ENCODE measurements at places on chromosomes 1 and 21.

DNA sequence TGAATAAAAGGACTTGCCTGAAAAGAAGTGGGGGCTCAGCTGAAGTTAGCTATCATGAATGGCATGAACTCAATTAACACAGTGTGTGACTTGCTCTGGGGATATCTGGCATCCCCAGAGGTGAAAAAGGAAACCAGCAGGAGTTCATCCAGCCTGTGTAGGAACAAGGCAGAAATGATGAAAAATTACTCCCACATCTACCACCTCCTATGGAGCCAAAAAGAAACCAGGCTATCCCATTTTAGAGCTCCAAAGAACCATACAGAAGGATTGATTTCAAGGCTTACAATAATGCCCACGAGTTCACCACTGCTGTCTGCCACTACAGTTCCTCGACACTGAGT is 25.3 kb downstream of the TP53BP2 start:
- no peak for DNase-seq

DNA sequence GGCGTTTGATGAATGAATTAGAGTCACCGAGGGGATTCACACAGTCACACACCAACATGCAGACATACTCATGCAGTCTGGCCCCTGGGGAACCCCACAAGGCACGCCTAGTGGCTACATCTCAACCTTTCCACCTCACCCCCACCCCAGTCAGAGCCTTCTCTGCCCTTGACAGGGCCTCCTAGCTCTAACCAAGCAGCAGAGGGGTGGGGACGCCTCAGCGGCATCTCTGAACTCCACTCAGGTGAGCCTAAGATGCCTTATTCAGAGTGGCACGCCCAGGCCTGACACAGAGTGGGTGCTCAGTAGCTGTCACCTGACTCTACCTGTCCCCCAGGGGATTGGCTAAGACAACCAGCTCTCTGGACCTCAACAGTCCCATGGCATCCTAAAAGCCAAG is 3.7 kb upstream of the SDC3 start:
- no peak for DNase-seq

DNA sequence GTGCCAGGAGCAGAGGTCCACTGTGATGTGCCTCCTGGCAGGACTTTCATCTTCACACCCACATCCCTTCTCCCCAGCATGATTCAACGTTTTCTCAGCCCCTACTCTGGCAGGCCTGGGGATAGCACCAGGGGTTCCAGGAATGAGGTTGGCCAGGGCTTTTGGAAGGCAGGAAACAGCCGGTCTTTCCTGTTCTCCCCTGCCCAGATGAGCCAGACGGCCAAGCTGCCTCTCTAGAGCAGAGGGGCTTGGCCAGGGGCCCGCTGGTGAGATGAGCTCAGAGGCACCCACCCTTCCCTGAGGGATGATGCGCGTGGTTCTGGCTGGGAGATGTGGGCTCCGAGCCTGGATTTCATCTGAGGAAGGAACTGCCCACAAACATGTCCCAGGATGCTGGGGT is 4.3 kb upstream of the MFAP2 start:
- DNase-seq, result no peak

- DNase-seq, result no peak
Measured at GRCh38 chr21:45160198-45160597, 85.8 kb downstream of the ADARB1 start.

DNA sequence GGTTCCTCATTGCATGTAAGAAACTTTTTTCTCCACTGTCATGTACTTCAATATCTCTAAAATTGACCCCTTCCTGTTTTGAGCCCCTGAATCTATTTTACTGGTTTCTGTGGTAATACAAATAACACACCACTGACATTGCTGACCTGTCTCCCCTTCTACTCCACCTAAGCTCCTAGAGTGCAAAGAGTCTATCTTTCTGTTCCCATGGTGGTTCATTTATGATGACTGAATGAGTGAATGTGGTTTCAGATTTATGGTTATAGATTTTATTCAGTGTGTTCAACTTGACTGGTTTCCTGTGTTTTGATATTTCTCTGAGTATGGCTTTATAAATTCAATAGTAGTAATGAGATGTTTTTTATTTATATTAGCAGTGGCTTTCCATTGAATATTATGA is 127.7 kb downstream of the MAGI3 start:
- no peak for DNase-seq

DNA sequence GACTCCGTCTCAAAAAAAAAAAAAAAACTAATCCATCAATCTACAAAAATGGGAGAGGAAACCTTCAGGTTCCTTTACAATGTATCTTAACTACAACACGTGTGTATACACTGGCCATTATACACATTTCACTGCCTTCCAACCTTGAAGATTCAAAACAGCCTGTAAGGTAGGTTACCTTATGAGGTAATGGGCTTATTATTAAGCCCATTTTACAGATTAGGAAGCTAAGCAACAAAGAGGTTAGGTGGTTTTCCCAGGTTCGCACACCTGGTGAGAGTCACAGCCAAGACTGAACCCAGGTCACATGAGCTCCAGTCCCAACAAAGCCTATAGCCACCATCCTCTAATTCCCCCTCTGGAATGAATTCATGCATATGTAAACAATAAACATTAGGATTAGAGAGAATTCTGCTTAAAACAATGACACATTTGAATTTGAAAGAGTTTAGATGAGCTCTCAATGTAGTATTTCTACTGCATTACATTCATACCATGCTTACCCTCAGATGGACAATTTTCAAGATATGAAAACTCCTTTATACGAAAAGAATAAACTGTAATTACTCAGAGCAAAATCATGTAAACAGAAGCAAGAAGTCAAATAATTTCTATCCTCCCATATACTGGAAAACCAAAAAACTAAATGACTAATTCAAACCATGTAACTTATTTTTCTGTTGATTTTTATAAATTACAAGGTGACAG is 54.8 kb downstream of the EIF4G3 start:
- DNase-seq, result no peak

- DNase-seq, result no peak
Measured at GRCh38 chr1:104294259-104294658, 544.6 kb downstream of the AMY1C start.

DNA sequence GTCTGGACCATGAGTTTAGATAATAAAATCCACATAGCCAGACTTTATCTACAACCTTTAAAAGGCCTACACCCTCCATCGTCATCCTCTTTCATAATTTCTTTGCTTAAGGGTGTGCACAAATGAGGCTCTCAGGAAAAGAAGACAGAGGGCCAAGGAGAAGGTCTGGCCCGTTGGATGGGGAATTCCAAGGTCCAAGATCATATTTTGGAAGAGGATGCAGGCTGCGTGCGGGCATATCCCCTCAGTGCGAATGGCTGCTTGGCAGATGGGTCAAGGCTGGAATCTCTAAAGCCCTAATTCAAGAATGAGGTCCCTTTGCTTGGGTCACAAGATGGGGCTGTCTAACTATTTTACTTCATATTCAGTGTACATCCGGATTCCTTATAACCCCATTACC is 782.2 kb upstream of the NCAM2 start:
- DNase-seq, result no peak

DNA sequence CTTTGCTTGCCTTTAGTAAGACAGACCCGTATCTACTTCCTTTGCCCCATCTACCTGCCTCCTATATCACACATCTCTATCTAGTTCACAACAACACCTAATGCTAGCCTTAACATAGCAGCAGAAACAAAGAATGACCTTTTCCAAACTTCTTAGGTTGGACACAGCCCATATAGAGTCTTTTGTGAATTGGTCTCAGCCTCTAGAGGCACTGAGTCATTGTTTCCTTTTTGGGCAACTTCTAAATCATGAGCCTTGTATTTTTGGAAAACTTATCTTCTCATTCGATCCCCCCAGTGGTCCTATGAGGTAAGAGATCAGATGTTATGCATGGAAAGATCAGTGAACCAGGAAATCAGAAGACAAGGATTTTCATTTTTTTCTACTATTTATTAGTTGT is 679.4 kb upstream of the USP24 start:
- DNase-seq, result no peak

DNA sequence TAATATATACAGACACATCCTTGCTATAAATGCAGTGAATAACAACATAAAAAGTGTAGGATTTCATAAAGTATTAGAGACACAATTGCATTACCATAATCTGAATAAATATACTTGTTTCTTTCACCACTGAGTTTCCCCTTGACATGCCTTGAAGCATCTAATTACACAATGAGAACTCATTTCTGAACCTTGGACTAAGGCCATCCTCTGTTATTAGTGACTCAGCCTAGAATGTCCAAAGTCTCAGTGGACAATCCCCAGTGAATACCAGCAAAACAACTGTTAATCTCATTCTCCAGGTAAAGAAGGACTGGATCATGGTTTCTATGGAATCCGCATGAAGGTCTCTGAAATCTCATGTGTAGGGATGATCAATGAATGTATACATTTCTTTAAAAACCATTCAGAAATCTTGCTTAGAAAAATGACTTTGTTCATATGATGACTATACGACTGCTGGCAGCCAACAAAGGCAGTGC is at the start of gene OR2L5:
TSS of gene OR2L5 (plus strand) at position 432 of the 482 bp plus-strand sequence. CDS start 8,288 bp downstream, outside the sequence.
- no peak for DNase-seq

- DNase-seq, result no peak
Measured at GRCh38 chr1:179017383-179018326, 8.0 kb upstream of the FAM20B start.

DNA sequence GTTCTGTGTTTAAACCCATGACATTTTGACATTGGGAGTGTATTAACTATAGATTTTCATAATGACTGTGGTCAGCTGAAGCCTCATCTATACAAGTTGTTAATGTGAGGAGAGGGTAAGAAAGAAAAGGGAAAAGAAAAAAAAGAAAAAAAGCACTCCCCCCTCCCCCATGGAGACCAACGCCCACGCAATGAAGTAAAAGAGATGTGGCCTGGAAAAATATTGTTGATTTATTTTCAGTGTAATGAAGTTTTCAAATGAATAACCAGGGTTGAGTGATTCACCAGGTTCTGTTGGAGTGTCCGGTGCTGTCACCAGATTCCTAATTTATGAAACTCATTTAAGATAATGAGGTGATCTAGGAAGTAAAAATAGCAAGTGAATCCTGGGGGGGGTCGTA is 4.7 kb downstream of the RNF220 start:
- no peak for DNase-seq

- DNase-seq, result no peak
Measured at GRCh38 chr1:2587860-2588571, 1.4 kb downstream of the PRXL2B start.

GRCh38 chr21:37166733-37167132 is 93.7 kb downstream of the TTC3 start:
- no peak for DNase-seq

GRCh38 chr1:75115654-75116053 is 18.5 kb upstream of the LHX8 start:
- no peak for DNase-seq

DNA sequence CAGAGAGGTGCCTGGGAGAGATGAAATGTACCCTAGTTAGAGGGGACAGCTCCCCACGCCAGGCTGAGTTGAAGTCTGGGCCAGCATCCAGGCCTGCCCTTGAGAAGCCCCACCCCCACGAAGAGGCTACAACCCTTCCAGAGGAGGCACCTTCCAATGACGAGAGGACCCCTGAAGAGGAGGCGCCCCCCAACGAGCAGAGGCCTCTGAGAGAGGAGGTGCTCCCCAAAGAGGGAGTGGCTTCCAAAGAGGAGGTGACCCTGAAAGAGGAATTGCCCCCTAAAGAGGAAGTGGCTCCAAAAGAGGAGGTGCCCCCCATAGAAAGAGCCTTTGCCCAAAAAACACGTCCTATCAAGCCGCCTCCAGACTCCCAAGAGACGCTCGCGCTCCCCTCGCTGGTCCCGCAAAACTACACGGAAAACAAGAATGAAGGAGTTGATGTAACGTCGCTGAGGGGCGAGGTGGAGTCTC is 3.1 kb downstream of the EVA1B start:
- DNase-seq, result no peak

DNA sequence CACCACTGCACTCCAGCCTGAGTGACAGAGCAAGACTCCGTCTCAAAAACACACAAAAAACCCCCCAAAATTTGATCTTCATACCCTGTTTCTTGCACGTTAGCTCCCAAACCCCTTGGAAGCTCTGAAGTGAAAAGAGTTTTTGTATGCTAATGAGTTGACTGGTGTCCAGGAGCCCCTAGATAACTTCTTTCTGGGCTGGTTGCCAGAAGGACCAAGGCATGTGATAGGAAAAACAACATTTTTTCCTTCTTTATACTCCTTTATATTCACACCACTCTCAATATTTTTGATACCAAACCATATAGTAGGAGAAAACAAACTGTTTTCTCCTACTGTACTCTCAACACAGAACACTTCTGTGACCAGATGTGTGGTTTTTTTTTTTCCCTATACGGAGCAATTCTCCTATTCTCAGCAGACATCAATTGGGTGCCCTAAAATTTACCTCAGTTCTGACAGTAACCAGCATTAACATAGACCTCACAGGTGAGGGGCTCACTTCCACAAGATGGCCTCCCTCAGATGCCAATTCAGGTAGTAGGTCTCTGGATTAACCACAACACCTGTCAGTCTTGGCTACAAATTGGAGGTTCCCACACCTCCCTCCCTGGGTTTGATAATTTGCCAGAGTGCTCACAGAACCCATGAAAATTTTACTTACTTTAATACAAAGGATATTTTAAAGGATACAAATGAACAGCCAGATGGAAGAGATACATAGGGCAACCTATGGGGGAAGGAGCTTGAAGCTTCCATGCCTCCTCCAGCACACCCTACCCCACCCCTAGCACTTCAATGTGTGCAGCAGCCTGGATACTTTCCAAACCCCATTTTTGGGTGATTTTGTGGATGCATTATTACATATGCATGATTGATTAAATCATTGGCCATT is 25.6 kb downstream of the ZYG11B start:
- DNase-seq, result no peak

GRCh38 chr1:172883387-172883791 is 167.4 kb downstream of the TNFSF18 start:
- DNase-seq, result no peak

DNA sequence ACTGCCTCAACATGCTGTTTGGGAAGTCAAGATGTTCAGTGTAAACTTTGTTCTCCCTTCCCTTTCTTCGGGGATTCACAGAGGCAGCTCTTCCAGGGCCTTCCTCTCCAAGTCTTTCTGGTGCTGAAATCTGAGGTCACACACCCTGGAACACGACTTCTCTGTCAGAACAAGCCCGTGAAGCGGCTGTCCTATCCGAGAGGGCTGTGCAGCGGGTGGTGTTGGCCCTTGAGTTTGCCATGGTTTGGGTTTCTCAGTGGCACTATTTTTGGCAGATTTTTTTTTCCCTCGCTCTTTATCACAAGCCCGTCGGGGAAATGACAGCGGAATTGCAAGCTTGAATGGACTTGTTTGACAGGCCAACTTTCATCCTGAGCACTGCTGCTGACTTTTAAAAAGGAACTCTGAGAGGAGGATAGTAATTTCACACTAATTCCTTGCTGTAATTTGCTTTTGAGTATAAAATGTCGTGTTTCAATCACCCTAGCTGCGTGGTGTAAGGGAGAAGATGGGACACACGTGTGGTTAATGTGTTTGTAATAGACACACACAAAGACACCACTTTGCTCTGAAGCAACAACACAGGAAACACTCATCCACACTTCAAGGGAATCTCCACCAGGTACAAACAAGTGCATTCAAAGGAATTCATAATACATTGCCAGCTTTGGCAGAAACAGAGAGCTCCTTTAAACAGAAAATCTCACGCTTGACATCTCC is 60.1 kb upstream of the TARBP1 start:
- DNase-seq, result no peak

- DNase-seq, result no peak
Measured at GRCh38 chr1:208808301-208808700, 564.1 kb upstream of the PLXNA2 start.

Measured in T-helper 9 cell (primary cell).